Neural crest cell (in vitro differentiated cells): ENCODE measurements at places on chromosomes 16 and 17.

DNA sequence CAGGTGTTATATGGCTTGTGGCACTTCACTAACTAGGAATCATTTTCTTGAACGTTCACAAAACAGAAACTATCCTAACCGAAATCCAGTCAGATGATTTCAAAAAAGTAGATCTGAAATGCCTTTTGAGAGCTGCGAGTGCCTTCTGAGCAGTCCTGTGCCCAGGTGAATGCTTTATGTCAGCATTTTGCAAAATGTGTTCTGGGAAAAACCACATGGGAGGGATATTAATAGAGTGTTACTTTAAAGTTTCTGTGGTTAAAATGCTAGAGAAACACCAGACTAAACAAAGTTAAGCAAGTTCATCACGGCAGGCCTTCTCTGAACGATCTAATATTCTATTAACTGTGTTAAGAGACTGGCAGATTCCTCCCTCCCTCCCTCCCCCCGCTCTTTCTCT, 15.8 kb upstream of the RGS9 start:
- DNase-seq: no peak

- no peak for DNase-seq
These were observed 45.6 kb downstream of the SMPD3 start for GRCh38 chr16:68402748-68403040.

- no peak for DNase-seq
These were observed 759 bp downstream of the ALKBH5 start for GRCh38 chr17:18184143-18185031.

- no peak for DNase-seq
These were observed 14.1 kb downstream of the UTS2R start for GRCh38 chr17:82385559-82386254.

- no peak for DNase-seq
These were observed 1.3 kb upstream of the TRPV1 start for GRCh38 chr17:3610523-3610922.

GRCh38 chr17:80468242-80468641, 8.2 kb downstream of the NPTX1 start:
- no peak for DNase-seq

DNA sequence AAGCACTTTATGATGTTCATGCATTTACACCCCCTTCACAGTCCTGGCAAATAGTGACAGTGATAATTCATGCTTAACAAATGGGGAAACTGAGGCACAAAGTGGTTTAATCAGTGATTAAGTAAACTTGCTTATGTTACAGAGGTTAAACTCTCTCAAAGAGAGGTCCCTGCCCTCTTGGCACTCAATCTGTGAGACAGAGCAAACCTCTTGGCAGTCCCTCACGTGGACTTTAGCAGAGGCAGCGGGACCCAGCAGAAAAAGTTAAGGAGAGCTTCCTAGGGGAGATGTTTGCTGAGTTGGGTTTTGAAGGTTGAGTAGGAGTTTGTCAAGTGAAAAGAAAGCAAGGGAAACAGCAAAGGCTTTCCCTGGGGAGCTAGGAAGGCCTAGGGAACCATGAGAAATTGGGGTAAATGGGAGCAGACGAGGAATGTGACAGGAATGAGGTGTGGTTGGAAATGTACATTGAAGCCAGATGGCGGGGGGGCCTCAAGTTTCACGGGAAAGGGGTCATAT, 10.7 kb downstream of the SOCS1 start:
- DNase-seq: no peak

- DNase-seq: no peak
These were observed 123.9 kb upstream of the GNAO1 start for GRCh38 chr16:56067406-56067805.

GRCh38 chr16:23131931-23132621, 17.2 kb downstream of the USP31 start:
- DNase-seq: no peak

DNA sequence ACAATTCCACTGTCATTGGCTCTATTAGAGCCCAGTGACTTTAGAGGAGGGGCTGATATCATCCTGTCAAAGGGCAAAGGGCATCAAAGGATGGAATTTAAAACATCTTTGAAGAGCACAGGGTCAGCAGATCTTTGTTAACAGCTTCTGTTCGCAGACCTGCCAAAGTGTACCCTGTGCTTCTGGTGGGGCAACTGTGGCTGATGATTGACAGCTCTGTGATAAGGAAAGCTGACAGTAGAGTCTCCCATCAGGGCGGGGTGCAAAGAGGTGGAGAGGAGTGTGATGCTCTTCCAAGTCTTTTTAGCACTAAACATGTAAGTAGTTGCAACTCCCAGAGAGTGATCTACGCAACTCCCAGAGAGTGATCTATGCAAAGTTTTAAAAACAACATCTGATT, 742.1 kb upstream of the SOX9 start:
- no peak for DNase-seq

- no peak for DNase-seq
These were observed 62.3 kb downstream of the TMEM100 start for GRCh38 chr17:55660178-55660886.

GRCh38 chr17:72467841-72468653, 347.2 kb downstream of the SOX9 start:
- no peak for DNase-seq

- no peak for DNase-seq
These were observed 323.8 kb upstream of the TNRC6C start for GRCh38 chr17:77634710-77635109.

DNA sequence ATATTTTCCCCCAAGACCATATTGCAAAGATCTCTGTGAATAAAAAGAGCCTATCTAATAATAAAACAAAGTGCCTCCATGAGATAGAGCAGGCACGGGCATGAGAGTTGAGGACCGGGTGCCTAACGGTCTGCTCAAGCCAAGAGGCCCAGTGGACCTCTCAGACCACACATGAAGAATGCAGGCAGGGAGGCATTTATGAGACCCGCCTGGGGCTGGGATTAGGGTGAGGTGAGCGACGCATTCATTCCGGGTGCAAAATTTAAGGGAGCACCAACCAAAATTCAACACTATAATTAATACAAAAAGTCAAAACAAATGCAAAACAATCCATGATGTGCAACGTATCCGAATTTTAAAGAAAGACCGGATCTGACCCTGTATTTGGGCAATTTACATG, 108.5 kb downstream of the MAF start:
- DNase-seq: no peak

DNA sequence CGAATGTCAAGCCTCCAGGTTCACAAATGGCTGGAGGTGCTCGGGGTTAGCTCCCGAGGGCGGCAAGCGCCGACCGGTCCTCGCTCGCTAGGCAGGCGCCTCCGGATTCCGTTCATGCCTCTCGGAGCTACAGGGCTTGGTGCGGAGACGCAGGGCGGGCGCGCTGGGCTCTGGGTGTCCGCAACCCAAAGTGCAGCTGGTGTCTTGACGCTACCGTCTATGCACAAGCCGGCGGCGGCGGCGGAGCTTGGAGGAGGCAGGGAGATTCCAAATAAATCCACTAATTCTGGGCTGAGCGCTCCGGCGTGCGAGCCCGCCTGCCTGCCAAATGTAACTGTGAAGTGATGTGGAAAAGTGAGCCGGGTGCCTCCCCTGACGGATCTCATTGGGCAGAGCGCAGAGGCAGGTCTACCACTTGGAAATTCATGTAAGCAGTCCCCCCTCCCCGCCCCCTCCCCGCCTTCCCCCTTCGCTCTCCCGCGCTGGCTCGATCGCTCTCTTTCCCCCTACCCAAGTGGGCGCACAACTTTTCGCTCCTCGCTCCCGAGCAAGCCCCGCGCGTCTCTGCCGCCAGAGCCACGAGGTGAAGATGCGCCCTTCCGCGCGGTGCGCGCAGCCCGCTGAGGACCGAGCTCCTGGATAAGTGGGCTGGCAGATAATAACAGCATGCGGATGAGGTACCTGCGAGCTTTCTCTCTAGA, at the start of gene CDH8:
CDH8 (minus strand) TSS at position 338 of the 701 bp plus-strand sequence. CDS start 15,035 bp downstream, outside the sequence.
- DNase-seq: peak; percentile 43

DNA sequence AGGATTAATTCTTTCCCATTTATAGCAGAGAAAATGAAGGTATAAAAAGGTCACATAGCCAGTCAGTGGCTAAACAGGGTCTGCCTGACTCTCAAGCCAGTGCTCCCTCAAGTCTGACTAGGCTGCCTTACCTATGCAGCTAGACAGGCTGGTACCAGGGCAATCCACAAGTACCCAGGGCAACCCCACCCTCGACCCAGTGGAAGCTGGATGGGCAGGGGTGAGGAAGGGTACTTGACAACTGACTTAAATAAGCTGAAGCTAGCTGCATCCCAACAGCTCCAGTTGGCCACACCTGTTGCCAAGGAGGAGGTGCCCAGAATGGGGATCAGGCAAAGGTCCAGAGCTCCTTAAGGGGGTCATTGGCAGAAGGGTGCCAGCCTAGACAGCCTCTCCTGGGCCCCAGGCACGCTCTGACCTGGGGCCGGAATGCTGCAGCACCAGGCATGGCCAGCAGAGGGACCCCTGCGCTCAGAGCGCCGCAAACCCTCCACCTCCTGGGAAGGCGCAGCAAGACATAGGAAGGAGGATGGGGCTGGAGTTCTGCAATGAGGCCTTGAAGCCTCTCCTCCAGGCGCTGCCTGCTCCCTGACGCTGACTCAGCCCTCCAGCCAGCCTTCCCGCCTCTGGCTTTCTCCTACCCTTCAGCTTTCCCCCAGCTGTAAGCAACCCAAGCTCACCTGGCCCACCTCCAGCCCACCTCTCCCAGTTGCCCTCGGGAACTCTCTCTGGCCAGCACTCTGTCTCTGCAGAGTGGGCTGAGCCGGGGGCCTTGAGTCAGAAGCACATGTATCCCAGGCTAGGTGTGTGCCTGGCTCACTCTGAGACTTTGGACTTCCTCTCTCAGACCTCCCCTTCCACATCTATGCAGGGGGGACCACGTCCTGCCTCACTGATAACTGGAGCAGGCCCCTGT, 28.8 kb downstream of the MPP2 start:
- peak; percentile 91 for DNase-seq

GRCh38 chr16:85759631-85760419, 8.9 kb upstream of the C16orf74 start:
- no peak for DNase-seq

DNA sequence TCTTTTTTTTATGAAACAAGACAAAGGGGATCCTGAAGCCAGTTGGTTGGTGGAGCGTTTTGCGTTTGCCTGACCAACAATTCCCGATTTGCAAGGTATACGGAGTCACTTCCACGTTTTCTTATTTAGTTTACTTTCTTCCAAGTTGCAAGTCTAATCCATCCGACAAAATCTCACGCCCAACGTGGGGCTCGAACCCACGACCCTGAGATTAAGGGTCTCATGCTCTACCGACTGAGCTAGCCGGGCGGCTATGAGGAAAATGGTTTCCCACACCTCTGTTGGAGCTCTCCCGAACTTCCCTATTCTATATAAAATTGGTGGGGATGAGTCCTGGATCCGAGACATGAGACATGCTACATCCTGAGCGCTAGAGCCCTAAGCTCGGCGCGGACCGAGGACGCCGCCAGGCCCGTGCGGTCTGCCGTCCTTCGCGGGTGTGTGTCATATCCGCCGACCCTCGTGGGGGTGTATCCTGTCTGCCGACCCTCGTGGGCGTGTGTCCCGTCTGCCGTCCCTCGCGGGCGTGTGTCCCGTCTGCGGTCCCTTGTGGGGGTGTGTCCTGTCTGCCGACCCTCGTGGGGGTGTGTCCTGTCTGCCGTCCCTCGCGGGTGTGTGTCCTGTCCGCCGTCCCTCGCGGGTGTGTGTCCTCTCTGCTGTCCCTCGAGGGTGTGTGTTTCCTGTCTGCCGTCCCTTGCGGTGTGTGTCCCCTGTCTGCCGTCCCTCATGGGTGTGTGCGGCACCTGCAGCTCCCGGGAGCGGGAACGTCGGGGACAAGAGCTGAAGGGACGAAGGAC, 22.6 kb downstream of the ZNF213 start:
- peak; percentile 74 for DNase-seq

- no peak for DNase-seq
These were observed 66.8 kb downstream of the KPNA2 start for GRCh38 chr17:68102318-68102758.

GRCh38 chr17:40068584-40068916, 5.8 kb downstream of the THRA start:
- no peak for DNase-seq

DNA sequence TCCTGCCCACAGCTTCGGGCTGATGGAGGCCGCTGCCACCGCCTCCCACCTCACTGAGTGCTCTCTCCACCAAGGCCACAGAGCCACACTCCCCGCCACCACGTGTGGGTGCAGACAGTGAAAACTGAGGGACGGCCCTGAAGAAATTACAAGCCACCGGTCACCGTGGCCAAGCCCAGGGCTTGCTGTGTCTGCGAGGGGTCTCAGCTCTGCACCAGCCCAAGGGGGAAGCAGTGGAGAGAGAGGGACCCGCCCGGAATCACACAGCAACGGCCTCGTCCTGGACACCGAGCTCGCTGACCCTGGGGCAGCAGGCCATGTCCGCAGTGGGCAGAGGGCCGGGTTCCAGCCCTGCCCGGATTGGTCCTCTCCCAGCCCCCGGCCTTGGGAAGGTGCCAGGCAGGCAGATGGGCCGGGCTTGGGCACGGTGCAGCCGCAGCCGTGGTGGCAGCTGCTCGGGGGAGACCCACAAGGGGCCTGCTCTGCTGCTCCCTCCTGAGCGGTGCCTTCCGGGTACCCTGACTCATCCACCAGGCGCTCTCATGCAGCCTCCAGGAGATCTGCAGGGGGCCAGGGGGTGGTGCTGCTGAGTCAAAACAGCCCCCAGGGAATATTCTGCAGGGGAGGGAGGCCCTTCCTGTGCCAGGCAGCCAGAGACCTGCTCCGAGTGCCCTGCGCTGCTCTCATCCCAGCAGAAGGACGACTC, 52.0 kb downstream of the CBFA2T3 start:
- no peak for DNase-seq

DNA sequence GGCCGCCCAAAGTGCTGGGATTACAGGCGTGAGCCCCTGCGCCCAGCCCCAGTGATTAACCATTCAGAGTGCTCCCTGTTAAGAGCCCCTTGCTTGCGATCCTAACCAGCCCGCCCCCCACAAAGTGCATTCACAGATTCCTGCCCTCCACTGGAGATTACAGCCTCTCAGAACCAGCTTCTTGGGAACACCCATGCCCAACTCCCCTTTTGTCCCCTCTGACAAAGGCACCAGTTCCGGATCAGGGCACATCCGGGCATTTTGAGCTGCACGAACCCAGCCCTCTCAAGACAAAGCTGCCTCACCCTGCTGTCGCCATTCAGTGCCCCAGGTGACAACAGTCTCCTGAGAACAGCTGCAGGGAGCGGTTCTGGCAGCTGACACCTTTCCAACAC, 848 bp upstream of the KRT19 start:
- DNase-seq: no peak

DNA sequence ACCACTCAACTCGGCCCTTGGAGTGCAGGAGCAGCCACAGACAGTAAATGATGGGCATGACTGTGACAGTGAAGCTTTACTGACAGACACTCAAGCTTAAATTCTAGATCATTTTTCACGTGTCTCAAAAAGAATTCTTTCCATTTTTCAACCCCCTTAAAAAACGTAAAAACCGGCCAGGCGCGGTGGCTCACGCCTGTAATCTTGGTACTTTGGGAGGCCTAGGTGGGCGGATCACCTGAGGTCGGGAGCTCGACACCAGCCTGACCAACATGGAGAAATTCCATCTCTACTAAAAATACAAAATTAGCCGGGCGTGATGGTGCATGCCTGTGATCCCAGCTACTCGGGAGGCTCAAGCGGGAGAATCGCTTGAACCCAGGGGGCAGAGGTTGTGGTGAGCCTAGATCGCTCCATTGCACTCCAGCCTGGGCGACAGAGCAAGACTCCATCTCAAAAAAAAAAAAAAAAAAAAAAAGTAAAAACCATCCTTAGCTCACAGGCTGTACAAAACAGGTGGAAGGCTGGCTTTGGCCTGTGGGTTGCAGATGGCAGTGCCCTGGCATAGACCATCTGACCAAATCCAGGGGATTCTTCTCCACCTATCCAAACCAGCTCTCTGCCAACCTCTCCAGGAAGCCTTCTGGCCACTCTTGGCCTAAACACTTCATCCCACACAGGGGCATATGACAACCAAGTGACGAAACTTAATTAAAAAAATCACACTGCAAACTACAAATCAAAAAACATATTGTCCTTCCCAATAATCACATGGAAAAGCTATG, 18.3 kb downstream of the TBC1D16 start:
- DNase-seq: no peak
